Mesothelial cell of epicardium (in vitro differentiated cells): ENCODE measurements at places on chromosomes 16 and 17.

DNA sequence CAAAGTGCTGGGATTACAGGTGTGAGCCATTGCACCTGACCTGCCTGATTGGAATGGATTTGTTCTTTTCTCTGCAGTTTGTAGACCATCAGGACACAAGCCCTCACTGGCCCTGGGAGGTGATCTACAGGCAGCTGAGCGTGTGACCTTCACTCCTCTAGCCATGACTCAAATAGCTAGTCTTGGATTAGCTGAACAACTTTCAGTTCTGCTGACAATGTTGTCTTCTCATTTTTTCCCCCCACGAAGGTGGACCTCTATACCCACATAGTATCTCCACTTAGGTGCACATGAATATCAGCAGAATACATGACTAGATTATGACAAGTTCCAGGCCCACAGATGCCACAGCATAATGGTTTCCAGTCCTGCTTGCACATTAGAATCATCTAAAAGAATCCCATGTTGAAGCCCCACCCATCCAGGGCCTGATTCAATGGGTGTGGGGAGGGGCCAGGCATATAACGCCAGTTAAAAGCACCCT, 36.8 kb downstream of the HS3ST3B1 start:
- no peak overlapping the region for H3K4me3 ChIP-seq
- no peak overlapping the region for H3K27ac ChIP-seq
- no peak for DNase-seq
- H3K4me1 ChIP-seq: peaks cover 6% of the 10 kb centered on the region
- no peaks in the 10 kb centered on the region for H3K36me3 ChIP-seq

DNA sequence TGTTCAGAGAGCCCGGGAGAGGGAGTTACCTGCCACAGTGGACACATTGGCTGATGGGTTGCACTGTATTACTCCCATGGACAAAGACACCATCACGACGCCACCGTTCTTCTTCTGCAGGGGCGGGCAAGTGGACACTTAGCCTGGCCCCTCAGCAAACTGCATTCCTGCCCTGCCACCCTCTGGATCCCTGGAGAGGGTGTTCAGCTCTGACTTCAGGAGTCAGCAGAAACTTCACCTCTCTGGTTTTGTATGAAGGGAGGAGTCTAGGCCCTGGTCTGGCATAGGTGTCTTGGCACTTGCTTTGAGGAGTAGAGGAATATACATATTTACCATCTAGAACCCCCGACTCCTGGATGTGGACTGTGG, 9.3 kb downstream of the DPEP2 start:
- no peaks in the 10 kb centered on the region for H3K36me3 ChIP-seq
- no peaks in the 10 kb centered on the region for H3K27me3 ChIP-seq
- DNase-seq: no peak
- no peak overlapping the region for H3K4me3 ChIP-seq
- peaks cover 2% of the 10 kb centered on the region for H3K4me1 ChIP-seq

GRCh38 chr16:79128706-79129105, 471.8 kb downstream of the MAF start:
- H3K4me3 ChIP-seq: no peak overlapping the region
- no peaks in the 10 kb centered on the region for H3K36me3 ChIP-seq
- no peak overlapping the region for H3K27ac ChIP-seq
- no peaks in the 10 kb centered on the region for H3K27me3 ChIP-seq

- H3K4me1 ChIP-seq: peaks cover 12% of the 10 kb centered on the region
- no peak for DNase-seq
- no peaks in the 10 kb centered on the region for H3K27me3 ChIP-seq
- no peaks in the 10 kb centered on the region for H3K36me3 ChIP-seq
These were observed 76.6 kb upstream of the TNRC6A start for GRCh38 chr16:24652803-24653202.

- no peak for DNase-seq
- H3K4me1 ChIP-seq: peaks cover 6% of the 10 kb centered on the region
- peaks cover 9% of the 10 kb centered on the region for H3K36me3 ChIP-seq
- H3K4me3 ChIP-seq: no peak overlapping the region
- no peaks in the 10 kb centered on the region for H3K27me3 ChIP-seq
These were observed 46.1 kb downstream of the RAB11FIP3 start for GRCh38 chr16:471353-472198.

GRCh38 chr17:33603789-33604188, 310.7 kb upstream of the ASIC2 start:
- no peak overlapping the region for H3K27ac ChIP-seq
- peaks cover 67% of the 10 kb centered on the region for H3K27me3 ChIP-seq
- no peaks in the 10 kb centered on the region for H3K36me3 ChIP-seq
- peaks cover 5% of the 10 kb centered on the region for H3K4me1 ChIP-seq
- no peak for DNase-seq

DNA sequence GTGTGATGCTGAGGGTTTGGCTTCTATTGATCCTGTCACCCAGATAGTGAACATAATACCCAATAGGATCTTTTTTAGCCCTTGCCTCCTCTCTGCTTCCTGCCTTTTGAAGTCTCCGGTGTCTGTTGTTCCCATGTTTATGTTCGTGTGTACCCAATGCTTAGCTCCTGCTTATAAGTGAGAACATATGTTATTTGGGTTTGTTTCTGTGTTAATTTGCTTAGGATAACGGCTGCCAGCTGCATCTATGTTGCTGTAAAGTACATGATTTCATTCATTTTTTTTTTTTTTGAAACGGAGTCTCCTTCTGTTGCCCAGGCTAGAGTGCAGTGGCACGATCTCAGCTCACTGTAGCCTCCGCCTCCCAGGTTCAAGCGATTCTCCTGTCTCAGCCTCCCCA, 23.0 kb downstream of the DUS2 start:
- H3K4me3 ChIP-seq: no peak overlapping the region
- no peaks in the 10 kb centered on the region for H3K27me3 ChIP-seq
- no peak for DNase-seq

DNA sequence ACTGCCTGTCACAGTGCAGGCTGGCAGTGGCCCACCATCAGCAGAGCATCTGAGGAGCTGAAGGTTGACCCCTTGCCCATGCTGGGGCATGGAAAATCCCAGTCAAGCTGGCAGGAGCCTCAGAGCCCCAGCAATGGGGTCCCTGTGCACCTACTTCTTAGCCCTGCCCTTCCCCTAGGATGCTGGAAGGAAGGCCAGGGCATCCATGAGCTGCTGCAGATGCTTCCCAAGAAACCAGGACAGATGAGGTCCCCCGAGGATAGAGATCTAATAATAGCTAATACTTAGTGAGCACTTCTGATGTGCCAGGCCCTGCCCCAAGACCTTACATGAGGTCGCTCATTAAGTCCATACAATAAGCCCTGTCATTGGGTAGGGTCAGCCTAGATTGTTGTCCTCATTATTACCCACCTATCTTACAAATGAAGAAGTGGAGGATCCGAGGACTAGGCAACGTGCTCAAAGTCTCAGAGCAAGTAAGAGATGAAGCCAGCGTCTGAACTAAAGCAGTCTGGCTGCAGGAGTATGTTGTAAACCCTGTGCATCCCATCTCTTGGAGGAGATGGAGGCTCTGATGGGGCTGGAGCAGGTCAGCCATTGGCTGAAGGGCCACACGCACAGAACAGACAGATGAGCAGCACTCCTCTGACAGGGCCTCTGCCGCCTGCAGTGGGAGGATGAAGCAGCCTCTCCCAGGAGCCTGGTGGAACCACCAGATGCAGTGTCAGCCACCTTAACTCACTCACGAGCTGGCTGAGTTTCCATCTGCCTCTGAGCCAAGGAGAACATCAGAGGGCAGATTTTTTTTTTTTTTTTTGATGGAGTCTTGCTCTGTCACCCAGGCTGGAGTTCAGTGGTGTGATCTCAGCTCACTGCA, 175.4 kb downstream of the WSCD1 start:
- no peak for DNase-seq
- no peaks in the 10 kb centered on the region for H3K36me3 ChIP-seq
- H3K4me3 ChIP-seq: no peak overlapping the region
- H3K27ac ChIP-seq: no peak overlapping the region
- peaks cover 46% of the 10 kb centered on the region for H3K27me3 ChIP-seq

GRCh38 chr16:4613636-4614570, 785 bp downstream of the UBALD1 start:
- no peaks in the 10 kb centered on the region for H3K36me3 ChIP-seq
- DNase-seq: no peak
- H3K4me1 ChIP-seq: peaks cover 34% of the 10 kb centered on the region
- H3K4me3 ChIP-seq: peak overlapping the region; percentile 72
- peak overlapping the region; percentile 50 for H3K27ac ChIP-seq
- H3K27me3 ChIP-seq: no peaks in the 10 kb centered on the region

GRCh38 chr17:8148560-8148959, 3.6 kb downstream of the PER1 start:
- H3K4me1 ChIP-seq: peaks cover 22% of the 10 kb centered on the region
- no peaks in the 10 kb centered on the region for H3K27me3 ChIP-seq
- no peak for DNase-seq
- no peak overlapping the region for H3K4me3 ChIP-seq
- H3K36me3 ChIP-seq: peaks cover 29% of the 10 kb centered on the region

DNA sequence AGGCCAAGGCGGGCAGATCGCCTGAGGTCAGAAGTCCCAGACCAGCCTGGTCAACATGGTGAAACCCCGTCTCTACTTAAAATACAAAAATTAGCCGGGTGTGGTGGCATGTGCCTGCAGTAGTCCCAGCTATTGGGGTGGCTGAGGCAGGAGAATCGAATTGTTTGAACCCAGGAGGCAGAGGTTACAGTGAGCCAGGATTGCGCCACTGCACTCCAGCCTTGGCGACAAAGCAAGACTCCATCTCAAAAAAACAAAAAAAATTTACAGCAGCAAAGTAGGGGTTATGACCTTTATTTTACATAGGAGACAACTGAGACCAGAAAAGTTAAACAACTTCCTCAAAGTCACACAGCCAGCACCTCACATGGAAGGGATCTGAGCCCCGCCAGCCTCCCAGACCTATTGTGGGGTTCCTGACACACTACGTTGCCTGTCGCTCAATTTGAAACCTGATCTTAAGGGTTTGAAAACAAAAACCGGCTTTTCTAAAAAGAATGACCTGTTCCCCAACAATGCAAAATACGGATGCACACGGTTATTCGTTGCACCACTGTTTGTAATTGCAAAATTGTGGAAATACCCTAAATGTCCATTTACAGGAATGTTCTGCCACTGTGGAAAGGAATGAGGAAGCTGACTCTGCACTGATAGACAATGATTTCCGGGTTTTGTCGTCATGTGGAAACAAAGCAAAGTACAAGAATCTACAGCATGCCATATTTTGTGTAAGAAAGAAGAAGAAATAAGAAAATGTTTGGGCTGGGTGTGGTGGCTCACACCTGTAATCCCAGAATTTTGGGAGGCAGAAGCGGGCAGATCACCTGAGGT, 77.2 kb downstream of the CNGB1 start:
- peaks cover 12% of the 10 kb centered on the region for H3K4me1 ChIP-seq
- peaks cover 12% of the 10 kb centered on the region for H3K27me3 ChIP-seq

GRCh38 chr16:70663524-70664324, 17.4 kb downstream of the IL34 start:
- H3K27me3 ChIP-seq: no peaks in the 10 kb centered on the region
- peaks cover 8% of the 10 kb centered on the region for H3K4me1 ChIP-seq
- no peak for DNase-seq
- no peak overlapping the region for H3K4me3 ChIP-seq
- peaks cover 28% of the 10 kb centered on the region for H3K36me3 ChIP-seq

DNA sequence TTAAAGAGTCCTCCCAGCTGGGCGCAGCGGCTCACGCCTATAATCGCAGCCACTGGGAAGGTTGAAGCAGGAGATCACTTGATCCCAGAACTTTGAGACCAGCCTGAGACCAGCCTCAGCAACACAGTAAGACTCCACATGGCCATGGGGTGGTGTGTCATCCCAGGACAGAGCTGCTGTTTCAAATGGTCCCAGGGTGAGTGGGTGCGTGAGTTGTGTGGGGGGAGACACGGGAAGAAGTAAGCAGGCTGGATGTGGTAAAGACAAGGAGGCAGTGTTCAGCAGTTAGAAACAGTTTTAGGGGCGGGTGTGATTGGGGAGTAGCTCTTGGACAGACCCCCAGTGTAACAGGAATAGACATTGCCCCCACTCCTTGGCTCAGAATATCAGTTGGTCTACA, 3.8 kb downstream of the SHPK start:
- H3K27me3 ChIP-seq: no peaks in the 10 kb centered on the region
- no peak for DNase-seq

- peaks cover 10% of the 10 kb centered on the region for H3K27me3 ChIP-seq
- H3K4me1 ChIP-seq: peaks cover 56% of the 10 kb centered on the region
These were observed 146.1 kb downstream of the SEC14L1 start for GRCh38 chr17:77286641-77287431.

GRCh38 chr16:82694239-82694874, 67.6 kb downstream of the CDH13 start:
- no peak overlapping the region for H3K4me3 ChIP-seq
- peaks cover 27% of the 10 kb centered on the region for H3K27me3 ChIP-seq
- no peak for DNase-seq

DNA sequence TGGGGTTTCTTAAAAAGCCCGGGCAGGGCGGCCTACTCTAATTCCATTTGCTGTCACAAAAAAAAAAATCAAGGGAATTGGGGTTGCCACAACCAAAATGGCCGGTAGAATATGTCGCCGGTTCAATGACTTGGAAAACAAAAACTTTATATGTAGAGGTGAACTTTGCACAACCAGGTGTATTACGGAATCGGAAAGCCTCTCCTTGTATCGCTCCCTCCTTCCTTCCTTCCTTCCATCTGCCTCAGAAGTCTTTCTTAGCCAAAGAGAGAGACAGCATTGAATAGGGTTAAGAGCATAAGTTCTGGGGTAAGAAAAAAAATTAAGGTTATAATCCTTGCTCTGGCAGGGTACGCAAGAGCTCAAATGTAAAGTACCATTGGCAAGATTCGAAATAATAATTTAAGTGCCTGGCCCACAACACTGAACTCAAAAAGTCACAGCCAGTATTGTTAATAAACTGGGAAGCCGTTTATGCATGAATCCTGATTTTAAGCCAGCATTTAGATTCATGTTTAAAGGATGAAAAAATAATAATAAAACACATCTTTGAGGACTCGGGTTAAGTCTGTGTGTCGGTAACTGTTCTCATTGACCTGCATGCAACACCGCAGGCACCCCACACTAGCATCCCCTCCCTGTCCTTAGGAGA, 522 bp upstream of the GLG1 start:
- peaks cover 37% of the 10 kb centered on the region for H3K4me1 ChIP-seq
- peak overlapping the region; percentile 87 for H3K4me3 ChIP-seq
- no peaks in the 10 kb centered on the region for H3K27me3 ChIP-seq
- no peak for DNase-seq

DNA sequence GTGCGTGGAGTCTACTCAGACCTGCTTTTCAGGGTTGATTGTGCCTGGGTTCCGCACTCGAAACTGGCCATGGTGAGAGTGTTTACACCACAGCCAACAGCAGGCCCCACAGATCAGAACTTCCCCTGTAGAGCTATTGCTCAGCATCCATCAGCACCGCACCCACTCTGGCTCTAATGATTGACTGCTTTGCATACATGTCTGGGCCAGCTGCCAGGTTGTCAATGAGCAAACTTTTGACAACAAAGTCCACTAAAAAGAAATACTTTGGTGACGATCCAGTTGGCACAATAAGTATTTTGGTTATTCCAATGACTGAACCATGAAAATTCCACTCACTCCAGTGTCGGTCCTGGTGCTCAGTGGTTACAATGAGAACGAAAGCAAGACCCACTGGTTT, 190.7 kb downstream of the FOXL1 start:
- no peak overlapping the region for H3K27ac ChIP-seq
- no peak overlapping the region for H3K4me3 ChIP-seq
- H3K4me1 ChIP-seq: peaks cover 48% of the 10 kb centered on the region
- H3K27me3 ChIP-seq: peaks cover 4% of the 10 kb centered on the region
- H3K36me3 ChIP-seq: no peaks in the 10 kb centered on the region
